ENCODE measurements at places on chromosomes 1 and 21.

DNA sequence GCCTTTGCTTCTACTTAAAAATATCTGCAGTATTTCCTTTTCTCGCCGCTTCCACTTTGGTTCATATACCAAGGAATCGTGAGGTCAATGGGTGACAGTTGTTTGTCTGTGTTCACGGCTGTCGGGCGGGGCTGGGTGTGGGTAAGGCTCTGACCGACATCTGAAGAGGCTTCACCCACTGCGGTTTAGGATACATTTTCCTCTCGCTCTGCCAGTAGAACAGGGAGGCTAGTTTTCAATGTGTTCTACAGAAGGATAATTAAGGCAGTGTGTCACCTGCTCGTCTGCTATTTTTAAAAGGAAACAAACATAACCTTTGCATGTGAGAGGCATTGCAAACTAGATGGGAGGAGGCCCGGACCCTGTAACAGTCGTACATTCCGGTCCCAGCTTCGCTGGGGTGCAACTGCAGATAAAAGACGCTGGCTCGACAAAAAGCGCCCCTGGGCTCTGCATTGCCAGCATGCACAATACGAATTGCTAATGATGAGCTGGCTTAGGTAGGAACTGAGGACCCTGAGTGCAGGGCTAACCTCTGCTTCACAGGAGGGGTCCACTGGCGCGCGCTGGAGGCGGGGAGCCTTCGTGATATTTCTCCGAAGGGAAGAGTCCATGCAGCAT is 8.5 kb upstream of the ERG start:
- no peak for DNase-seq

- no peak for DNase-seq
Measured at GRCh38 chr1:64755361-64755760, 10.5 kb downstream of the RAVER2 start.

DNA sequence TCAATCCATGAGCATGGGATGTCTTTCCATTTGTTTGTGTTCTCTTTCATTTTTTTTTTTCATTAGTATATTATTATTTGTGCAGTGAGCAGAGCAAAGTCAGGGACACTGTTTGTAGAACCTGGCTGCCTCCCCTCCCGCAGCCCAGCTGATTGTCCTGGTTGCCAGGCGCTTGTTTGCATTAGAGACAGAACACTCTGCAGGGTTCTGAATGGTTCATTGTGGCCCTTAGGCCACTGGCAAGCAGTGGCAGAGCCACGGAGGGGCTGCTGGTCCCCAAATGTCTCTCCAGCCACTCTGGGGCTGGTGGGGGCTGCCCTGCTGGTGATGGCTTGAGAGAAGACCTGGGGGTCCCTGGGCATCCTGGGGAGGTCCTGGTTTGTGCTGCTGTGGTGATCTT is 29.0 kb downstream of the ETS2 start:
- no peak for DNase-seq

GRCh38 chr1:20534659-20535417 is 17.5 kb upstream of the FAM43B start:
- DNase-seq, result no peak

- DNase-seq, result no peak
Measured at GRCh38 chr1:226864311-226864710, 6.1 kb upstream of the PSEN2 start.

DNA sequence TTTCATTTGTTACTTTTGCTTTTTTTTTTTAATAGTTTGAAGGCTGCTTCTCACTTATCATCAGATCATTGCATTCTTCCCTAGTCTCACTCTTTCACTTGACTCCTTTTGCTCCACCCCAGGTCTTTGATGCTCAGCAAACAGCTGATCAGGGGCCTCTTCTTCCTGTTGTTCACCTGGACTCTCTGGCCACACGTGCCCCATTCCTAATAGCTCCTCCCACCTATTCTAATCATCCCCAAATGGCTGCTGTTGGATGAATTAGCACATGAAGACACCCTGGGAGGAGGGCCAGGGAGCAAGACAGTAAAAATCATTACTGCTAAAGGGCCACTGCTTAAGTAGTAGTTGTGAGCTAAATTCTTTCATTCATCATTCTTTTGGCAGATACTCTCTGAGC is 119.5 kb downstream of the MAB21L3 start:
- DNase-seq, result no peak

DNA sequence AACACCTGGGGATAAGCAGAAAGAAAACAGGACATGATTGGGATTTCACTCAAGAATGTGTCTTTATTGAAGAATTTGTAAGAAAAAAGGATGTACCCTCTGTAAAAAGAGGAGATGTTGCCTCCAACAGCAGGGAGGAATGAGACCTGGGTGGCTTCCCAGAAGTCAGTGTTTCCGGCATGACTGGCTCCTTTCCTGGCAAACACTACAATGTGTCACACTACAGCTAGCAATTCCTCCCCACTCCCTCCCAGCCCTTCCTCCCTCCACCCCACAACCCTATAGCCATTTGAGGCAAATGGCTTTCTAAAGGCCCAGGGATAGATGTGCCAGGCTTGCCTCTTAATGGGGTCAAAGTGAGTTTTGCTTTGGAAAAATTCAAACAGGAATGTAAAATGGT is 11.5 kb upstream of the COL8A2 start:
- DNase-seq, result peak; percentile 38

DNA sequence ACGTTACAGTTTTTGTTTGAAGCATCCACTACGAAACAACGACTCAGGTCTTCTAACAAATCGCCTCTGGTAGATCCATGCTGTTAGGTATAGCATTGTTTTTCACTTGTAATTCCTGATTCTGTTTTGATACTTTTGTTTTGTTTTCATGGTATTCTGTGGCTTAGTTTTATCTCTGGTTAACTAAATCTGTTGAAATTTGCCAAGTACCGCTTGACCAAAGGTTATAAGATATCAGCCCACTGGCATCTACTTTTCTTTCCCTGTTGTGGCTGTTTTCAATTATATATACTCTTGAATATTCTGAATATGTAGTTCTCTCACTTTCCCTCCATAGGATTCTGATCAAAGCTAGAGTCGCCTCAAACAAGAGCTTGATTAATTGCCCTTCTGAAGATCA is 274.8 kb upstream of the C1orf105 start:
- no peak for DNase-seq

DNA sequence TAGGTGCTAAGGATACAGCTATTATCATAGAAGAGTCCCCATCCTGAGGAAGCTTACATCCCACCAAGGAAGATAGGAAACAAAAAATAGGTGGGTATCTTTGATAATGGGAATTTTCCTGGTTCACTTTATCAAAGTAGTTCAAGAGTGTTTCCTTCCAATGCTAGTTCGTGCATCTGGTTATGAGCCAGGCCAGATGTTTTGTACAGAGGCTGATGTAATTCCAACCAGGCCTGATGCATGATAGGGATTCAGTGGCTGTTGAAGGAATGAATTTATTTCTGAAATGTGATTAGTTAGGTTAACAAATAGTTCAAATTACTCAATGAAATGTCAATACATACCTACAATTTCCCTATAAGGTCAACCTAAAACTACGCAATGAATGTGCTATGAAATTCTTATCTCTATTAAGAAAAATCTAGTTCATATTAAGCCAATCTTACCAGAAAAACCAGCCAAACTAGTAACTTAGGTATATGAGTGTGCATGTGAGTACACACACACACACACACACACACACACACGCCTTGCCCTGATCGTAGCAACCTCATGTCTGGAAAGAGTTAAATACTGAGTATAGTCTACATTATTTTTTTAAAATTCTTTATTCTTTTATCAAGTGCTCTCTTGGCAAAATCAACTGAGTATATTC is 9.5 kb upstream of the ZBTB18 start:
- DNase-seq, result no peak

- no peak for DNase-seq
Measured at GRCh38 chr1:227928811-227929375, 18.8 kb downstream of the WNT9A start.

GRCh38 chr1:30746212-30747032 is 11.2 kb downstream of the LAPTM5 start:
- DNase-seq, result no peak

DNA sequence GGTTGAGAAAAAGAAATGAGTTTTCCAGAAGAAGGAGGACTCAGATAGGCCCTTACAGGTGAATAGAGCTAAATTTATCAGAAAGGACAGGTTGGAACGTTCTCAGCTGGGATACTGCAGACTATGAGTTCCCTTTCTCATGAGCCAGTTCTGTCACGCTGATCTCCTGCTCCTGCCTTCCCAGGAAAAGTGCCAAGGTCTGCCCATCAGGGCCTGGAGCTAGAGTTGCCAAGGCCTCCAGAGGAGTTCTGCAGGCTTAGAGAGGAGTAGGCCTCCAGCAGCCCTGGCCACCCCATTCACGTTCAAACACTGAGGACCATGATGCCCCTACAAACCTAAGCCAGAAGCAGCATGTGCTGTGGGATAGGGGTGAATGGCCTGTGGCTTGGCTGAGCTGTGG is 126.8 kb upstream of the TNR start:
- no peak for DNase-seq

DNA sequence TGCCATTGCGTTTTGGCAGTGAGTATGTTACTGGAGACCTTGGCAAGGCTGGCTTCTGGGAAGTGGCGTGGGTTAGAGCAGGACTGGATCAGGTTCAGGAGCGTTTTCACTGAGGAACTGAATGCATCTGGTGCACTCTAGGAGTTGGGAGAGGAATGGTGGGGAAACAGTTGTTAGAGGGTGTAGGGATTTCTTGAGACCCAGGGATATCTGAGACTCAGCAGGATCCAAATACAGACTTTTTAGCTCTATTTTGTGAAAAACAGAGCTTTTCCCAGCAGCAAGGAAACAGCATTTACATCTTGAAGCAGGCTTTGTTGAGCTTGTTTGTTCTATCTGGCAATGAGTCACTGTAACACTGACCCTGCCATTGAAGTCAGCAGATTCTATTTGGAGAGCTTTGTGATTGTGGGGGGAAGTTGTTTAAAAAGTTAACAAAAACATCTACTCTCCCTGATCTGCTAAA is 56.9 kb upstream of the NRIP1 start:
- peak; percentile 41 for DNase-seq

DNA sequence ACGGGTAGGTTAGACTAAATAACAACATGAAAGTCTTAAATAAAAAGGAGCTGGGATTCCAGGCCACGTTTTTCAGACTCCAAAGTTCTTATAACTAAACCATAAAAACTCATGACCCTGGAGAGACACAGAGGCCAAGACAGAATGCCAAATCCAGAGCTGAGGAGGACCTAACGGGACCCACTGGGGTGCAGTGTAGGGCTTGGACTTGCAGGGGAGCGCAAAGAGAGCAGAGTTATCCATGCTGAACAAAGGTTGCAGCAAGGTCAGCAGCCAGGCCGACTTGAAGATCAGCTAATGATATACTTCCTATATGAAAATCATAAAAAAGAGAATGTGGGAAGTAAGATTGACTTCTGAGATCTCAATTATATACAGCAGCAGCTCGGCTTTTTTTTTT is 237.1 kb downstream of the TM2D1 start:
- DNase-seq, result no peak

GRCh38 chr1:26096471-26096870 is 15.2 kb upstream of the PDIK1L start:
- no peak for DNase-seq

DNA sequence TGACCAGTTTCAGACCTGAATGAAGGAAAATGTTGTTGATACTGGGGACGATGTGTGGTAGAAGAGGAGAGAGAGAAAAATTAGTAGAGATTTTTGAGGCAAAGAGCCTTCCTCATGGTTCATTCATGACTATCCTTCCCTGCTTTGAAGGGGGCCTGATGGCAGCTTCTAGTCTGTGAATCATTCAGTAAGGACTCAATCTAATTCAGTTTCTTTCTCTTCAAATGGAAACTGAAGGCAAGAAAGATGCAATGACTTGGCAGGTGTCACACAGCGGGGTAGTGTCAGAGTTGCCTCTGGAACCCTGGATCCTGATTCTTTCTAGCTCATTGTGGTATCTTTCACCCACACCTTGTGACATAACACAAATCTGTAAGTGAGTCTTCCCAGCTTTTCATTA is 14.9 kb upstream of the CD5L start:
- no peak for DNase-seq

GRCh38 chr1:31510304-31510703 is 66.0 kb upstream of the TINAGL1 start:
- DNase-seq, result no peak

DNA sequence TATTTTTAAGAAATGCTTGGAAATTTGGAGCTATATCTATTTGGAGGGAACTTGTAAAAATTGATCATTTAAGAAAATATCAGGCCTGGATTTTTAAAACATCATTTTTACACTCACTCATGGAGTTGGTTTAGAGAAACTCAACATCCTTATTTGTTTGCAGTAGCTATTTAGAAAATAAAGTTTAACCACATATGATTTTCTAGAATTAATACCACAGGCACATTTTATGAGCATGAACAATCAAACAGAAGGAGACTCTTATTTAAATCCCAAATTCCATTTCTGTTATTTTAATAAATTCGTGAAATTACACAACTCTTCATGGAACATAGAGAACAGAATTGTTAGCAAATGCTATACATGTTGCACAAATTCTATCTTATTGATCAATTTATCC is 3.2 kb downstream of the CDKN2C start:
- DNase-seq, result no peak

DNA sequence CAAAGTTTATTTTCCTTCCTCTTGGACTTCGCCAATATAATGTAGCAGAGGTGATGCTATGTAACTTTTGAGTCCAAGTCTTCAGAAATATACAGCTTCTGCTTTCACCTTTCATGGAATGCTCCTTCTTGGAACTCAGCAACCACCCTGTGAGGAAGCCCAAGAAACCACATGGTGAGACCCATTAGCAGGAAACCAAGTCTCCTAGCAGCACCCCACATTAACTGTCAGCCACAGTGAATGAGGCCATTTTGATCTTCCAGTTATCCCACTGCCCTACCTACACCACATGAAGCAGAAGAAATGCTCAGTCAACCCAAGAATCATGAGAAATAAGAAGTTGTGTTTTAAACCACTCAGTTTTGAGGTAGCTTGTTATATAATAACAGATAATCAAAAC is 58.2 kb downstream of the PAPPA2 start:
- DNase-seq, result no peak

GRCh38 chr1:38360807-38361206 is 314.2 kb upstream of the POU3F1 start:
- no peak for DNase-seq

- DNase-seq, result no peak
Measured at GRCh38 chr21:27805696-27806095, 838.8 kb upstream of the ADAMTS5 start.

DNA sequence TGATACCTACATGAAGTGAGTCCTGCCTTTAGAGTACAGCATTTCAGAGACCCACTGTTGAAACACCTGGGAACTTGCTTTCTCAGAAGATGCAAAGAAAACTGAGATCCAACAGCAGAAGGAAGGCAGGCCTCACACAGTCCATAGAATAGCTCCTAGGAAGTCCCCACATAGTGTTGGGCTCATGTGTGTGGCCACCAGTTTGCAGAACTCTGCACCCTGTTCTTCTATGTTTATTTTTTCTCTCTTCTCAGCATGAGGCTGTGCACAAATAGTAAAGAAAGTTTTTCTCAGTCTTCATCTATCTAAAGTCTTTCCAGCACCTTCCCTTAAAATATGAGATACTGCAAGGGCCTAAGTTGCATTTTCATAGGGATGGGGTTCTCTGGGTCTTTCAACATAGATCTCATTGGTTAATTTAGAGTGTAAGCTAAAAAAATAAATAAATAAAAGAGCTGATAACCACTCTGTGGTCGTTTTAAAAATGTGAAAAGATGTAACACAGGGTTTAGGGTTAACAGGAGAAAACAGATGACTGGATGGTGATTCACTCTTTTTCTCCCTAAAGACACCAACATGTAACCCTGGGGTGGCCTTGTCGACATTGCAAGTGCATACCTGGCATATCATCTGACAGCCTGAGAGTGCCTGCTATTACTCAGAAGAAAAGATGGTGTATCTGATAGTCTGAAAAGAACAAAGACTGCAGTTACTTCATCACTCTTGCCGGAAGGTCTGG is 94.6 kb downstream of the ZC3H11B start:
- DNase-seq, result peak; percentile 52
